ENCODE measurements at places on chromosomes 4 and X.

GRCh38 chr4:18975916-18976808 is 954.6 kb upstream of the LCORL start:
- no peak for DNase-seq

GRCh38 chr4:123739806-123740205 is 343.2 kb downstream of the SPRY1 start:
- DNase-seq, result no peak

DNA sequence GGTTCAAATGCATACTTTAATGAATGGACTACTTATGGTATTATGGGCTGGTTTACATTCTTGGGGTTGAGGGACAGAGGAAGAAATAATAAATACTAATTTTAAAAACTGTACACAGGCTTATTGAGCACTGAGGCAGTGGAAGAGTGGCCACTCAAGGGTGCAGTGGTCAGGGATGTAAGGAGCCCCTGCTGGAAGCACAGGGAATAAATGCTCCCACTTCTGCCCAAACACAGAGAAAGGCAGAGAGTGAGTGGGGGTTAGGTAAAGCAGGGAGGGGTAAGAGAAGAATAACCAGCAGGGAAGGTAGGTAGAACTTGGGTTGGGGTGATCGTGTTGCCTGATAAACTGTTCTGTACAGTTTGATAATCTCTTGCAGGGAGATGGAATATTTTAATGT is 60.0 kb downstream of the GAB1 start:
- no peak for DNase-seq

DNA sequence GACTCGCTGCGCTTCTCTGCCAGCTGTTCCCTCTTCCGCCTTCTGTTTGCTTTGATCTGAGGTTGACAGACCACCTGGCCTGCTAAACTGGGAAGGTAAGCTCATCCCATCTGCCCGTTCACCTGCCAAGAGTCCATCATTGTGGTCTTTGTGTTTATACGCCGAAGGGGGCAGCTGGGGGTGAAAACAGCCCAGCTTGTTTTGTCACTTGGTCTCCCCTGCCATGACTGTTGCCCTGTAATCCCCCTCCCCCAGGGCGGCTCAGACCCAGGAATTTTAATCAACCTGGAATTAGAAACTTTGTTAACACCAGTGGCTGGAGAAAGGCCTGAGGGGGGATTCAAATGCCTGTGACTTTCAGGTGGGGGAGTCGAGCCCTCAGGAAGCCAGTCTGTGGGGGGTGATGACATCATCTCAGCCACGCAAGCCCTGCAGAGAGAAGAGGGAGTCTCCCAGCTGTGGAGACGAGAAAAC is 333.3 kb downstream of the BCOR start:
- no peak for DNase-seq

GRCh38 chr4:76148142-76148865 is at the start of gene NUP54:
NUP54 (minus strand) TSS chr4:76148397; CDS start chr4:76148374, 23 bp downstream.
- DNase-seq, result peak; percentile 89

DNA sequence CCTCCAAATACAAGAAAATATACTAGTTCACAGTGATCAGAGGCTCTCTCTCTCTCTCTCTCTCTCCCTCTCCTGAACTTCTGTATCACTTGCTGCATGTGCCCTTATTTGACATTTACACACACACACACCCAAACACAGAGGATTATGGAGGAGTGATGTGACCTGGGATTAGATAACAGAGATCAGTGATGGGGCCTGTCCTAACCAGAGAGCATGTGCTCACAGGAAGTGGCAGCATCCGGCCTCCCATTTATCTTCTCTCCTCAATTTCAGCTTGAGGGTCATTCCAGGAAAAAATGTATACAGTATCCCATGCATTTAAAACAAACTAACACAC is 143.0 kb downstream of the TSPAN5 start:
- no peak for DNase-seq

All from stimulated activated CD8-positive, alpha-beta memory T cell treated with anti-CD3 and anti-CD28 coated beads, Interleukin-15, amount 100 ng/mL, for 48 hours (primary cell).